ENCODE measurements at places on chromosomes 6 and 20.

DNA sequence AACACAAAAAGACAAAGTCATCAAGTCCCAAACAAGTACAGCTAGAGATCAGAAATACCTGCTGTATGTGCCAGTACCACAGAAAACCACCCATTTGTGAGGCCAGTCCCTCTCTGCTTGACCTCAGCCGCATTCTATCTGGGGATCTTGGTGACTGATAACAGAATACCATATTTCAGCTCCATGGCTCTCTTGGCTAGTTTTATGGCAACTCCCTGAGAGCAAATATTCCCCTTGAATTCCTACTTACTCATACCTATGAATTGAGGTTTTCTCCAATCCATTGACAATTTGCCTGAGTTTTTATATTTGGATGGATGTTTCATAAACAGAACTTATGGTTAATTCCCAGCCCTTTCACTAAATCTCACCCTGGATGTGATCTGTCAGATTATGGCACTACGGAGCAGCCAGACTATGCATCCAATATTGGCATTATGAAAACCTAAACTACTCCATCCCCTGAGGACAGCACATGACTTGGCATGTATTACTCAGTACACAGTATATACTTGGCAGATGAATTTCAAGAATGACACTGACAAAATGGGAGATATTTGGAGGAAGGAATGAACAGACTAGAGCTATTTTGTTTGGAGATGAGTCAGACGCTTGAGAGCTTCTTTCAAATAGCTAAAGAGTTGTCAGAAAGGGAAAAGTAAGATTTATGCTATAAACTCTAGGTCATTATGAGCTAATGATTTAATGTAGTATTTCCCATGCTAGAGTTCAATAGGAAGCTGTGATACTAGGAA lies 95.7 kb downstream of the PRDM1 start:
- no peak for DNase-seq

DNA sequence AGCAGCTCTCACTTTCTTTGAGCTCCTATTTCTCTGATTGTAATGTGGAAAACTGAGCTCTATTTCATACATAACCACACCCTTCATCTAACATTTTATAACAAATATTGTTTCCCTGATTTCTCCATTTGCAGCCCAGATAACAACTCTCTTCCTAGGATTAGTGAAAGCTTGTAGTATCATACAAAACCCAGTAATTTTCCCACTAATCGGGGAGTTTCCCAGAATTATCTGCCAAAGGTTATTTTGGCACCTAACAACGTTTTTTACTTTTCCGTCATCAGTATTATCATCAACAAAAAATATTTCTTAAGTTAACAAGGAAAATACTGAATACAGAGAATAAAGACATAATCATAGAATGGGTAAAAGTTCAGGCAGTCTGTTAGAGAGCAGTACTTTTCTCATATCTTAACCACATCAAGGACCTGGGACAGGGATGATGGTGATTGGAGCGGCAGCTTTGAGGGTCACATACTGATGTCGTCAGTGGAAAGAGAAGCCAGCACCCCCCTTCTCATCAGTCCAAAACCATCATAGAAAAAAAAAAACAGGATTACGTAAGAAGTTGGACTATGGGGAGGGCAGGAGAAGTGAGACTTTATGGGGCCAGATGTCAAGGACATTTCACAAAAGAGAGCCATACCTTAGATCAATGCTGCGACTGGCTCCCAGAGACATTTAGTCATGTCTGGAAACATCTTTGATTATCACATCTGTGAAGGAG lies 166.1 kb upstream of the TNFAIP3 start:
- DNase-seq: no peak

GRCh38 chr20:1897965-1898464 lies 2.8 kb downstream of the SIRPA start:
- no peak for DNase-seq

DNA sequence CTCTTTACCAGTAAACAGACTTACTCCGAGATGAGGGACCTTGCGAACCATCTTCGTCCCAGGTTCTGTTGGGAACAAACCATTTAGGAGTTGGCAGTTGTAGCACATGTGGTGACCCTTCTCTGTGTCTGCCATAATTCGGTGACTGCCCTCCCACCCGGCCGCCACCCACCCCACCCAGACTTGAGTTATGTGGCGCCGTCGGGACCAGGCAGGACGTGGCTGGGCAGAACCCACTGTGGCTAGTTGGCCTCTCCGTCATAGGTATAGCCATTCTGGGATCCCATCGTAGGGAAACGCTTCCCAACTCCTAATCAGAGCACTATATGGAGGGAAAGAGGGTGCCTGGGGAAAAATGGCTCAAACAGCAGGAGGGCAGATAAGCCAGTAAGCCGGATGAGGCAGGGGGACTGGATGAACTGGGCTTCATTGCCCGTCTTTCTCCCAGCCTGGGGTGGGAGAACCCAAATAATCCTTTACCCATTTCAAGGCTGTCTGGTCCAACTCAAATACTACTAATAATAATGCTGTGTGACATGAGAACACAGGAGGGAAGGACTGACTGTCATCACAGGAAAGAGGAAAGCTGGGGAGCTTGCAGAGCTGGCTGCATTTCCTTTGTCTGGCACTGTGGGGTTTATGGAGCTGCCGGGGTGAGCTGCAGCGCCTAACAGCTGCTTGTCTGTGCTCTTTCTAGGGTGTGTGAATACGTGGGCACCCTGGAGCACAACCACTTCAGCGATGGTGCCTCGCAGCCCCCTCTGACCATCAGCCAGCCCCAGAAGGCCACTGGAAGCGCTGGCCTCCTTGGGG lies 73.0 kb upstream of the PBOV1 start:
- DNase-seq: no peak

DNA sequence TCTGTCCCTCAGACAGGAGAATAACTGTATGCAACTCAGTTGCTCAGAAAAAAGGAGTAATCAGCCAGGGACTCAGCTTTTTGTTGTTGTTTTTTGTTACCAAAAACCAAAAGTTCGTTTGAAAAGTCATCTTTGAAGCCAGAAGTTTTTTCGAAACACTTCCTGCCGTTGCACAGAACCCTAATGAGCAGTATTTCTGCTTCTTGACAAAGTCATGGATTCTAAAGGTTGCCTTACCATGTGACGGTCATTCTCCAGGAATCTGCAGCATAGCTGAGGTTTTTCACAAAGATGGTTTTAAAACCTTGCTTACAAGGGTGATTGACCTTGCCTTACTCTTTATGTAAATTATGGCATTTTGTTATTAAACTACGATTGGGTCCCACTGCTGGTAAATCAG lies 1.9 kb downstream of the RAB32 start:
- DNase-seq: no peak

DNA sequence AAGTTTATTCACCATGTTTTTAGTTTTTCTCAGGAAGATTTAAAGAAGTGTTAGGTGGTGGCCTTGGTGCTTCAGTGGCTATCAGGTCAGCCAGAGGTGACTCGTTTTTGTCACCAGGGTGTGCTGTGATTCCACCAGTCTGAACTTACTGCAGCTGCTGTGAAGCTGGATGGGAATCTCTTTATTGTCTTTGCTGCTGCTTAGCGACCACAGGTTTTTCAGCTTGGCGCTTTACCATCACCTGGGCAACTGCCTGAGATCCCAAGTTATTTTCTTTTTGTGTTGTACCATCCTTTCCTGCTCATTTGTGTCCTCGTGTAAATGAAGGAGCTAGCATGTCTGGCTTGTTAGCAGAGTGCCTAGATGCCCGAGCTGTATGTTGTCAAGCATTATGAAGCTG lies 146.9 kb downstream of the MACROD2 start:
- DNase-seq: no peak

- no peak for DNase-seq
These were observed 73.1 kb downstream of the PHACTR2 start for GRCh38 chr6:143750877-143751276.

DNA sequence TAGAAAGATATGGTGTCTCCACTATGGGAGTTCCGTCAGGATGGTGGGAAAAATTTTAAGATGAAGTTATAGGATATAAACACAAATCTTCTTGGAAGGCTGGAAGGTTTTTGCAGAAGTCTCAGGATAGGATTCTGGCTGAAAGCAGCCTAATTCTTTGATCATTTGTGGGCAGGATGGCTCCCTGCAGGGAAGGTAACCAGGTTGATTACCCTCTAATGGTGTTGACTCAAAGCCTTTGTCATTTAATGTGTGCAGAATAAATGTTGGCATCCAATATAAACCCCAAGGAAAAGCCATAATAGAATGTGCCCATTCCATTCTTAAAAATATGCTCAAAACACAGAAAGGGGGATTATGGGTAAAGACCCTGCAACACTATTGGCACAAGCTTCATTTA lies 204.3 kb downstream of the EPM2A start:
- no peak for DNase-seq

DNA sequence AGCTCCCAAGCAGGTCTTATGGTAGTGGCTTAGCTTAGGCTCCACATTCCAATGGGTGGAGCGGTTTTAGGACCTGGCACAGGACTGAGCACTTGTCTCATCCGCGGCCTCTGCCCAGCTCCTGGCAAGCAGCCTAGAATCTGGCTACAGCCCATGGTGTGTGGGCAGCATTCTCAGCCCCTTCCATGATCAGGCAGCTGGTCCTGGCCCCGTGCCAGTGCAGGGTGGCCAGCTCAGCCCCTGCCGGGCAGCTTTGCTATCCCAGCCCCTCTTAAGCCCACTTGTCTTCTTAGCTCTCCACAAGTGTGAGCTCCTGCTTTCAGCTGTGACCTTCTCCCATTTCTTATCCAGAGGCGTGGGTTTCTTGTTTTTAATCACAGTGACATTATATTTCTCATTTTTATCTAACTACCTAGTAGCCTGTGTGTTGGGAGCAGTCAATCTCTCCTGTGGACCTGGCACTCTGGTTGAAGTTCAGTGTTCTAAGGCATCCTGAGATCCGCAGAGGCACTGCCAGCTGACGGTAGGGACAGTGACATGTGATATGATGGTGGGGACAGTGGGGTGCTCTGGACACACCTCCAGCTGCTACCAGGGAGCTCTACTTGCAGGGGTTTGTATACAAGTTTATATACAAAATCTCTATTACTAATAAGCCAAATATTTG lies 119.9 kb upstream of the PRND start:
- no peak for DNase-seq

GRCh38 chr6:53436526-53437303 lies 88.0 kb upstream of the ELOVL5 start:
- no peak for DNase-seq

DNA sequence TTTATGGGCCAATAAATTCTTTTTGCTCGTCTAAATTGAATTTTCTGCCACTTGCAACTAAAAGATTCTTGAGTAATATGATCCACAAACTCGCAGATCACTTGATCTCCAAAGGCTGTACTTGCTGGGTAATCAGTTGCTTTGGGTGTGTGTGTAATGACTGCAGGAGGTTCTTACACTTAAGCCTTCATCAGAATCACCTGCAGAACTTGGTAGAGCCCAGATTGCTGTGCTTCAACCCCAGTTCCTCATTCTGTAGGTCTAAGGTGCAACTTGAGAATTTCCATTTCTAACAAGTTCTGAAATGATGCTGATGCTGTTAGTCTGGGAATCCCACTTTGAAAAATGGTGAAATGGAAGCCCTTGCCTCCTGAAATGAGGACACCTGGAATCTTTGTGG lies 12.9 kb upstream of the FKBP1A start:
- DNase-seq: no peak

DNA sequence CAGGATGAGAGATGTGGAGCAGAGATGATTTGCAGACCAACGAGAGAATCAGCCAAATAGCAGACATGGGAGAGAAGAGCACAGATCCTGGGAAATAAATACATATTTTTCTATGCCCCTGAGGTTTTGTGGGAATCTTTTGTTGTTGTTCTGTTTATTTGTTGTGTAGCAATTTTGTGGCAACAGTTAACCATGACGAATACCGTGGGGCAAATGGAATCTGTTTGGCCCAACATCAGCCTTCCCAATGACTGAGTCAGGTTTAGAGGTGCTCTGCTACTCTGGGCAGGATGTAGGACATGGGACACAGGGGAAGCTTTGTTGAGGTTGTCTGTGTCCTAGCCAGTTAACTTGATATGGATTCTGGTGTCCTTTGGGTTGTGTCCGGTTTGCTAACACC lies 7.9 kb upstream of the SLC2A10 start:
- DNase-seq: no peak

- DNase-seq: no peak
These were observed 194.0 kb downstream of the GMPR start for GRCh38 chr6:16432075-16433032.

DNA sequence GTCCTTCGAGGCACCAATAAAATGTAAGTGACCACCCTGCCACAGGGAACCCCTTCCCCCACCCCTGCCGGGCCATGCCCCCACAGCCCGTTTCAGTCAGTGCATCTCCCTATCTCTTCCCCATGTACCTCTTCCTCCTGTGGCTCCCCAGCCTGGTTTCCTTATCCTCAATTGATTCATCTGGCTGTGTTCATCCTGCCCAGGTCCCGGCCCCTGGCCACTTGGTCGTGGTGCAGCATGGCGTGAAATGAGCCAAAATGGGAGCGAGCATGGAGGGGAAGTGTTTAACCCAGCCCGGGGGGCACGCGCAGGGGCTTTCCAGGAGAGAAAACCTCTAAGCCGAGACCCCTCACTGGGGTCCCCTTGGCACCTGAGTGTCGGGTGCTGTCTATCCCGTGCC lies 35.9 kb downstream of the HM13 start:
- DNase-seq: no peak

- DNase-seq: no peak
These were observed 16.4 kb downstream of the CYB5R4 start for GRCh38 chr6:83875843-83876242.

GRCh38 chr6:100152201-100152600 lies 158.2 kb upstream of the MCHR2 start:
- DNase-seq: no peak

GRCh38 chr6:95973976-95974375 lies 41.8 kb upstream of the FUT9 start:
- no peak for DNase-seq

Data from central memory CD4-positive, alpha-beta T cell (primary cell).